ENCODE measurements at places on chromosomes 3 and 15.

DNA sequence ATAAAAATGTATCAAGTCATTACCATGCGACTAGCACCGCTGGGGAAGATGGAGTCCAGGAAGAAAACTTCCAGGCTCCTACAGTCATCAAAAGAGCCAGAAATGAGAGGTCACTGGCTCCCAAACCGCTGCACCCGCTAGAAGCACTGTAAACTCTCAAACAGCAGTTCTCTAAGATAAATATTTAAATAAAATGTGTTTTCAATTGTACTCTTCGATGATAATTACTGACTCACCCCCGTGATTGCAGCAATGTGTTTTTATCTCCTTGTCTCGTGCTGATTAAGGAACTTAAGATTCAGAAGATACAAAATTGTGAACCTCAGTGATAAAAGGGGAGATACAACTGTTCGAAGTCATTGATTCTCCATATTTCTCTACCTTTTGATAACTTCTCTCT is 45.8 kb upstream of the FOXP1 start:
- DNase-seq = no peak

GRCh38 chr15:68681836-68682235 is 103.0 kb downstream of the CORO2B start:
- no peak for DNase-seq

GRCh38 chr15:58770519-58770856 is 614 bp upstream of the MINDY2 start:
- DNase-seq = no peak

DNA sequence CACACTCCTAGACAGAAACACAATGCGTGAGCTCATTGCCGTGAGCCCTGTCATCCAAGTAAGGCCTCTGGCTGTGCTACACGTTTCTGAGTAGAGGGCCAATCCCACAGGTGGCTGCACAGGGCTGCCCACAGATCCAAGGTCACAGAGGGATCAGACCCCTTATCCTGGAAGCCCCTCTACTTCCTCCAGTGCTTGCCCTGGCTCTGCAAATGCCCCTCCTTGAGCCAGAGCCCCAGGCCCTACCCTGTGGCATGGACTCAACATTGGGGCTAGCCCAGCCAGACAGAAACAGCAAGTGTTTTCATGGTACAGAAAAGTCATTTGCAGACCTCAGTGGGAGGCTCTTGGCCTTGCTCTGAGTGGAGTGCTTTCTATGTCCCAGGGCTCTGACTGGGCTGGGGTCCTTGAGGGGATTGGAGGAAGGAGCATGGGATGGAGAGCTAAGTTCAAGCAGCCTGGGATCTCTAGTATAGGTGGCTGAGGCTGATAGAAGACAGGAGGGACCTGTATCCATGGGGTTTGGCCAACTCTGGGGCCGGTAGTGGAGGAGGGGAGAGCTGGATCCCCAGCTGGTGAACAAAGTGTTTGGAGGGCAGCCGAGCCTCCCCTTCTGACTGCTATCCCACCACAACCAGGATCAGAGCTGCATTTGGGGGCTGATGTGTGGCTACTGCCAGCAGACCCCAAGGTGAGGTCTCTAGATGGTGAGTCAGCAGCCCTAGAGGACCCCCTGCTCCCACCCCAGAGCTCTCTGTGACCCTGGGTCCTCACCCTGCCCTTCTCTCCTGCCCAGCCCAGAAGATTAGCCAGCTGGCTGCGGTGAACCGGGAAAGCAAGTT is 38.7 kb downstream of the GOLGA6A start:
- DNase-seq = no peak

GRCh38 chr3:78926523-78926922 is 841.3 kb downstream of the ROBO1 start:
- no peak for DNase-seq

Measured in DND-41 (cell line).